ENCODE measurements at places on chromosomes 11 and 22.
A peak's percentile ranks its signal among the peaks of the same experiment; 100 is the strongest.

DNA sequence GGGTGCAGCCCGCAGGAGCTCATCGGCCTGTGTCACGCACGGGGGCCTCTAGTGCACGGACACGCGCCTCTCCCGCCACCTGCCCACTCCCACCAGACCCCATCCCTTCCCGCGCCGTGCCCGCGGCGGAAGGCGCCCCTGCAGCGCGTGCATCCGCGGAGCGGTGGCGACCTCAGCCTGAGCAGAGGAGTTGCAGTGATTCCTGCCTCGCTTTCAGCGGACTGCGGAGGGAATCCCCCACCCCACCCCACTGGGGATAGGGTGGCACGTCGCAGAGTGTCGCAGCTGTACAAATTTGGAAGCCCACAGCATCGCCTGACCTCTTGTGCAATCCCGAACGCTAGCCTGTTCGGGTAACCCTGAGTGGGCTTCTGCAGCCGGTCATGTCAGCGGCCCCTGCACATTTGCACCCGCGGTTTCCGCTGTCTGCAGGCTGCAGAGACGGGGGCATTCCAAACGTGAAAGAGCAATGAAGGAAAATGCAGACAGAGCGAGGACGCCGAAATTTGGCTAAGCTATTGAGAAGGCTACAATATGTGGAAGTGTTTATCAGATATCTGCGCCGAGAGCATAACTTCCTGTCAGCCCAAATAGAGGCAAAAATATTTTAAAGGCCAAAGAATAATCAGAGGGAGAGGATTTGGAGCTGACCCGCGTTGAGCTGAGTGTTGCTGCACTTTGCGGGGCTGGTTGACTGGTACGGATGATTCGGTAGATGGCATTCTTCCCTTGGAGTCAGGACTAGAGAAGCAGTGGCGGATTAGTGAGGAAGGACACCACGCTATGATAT is 617 bp upstream of the ARHGAP20 start:
- DNase-seq = peak; percentile 83

DNA sequence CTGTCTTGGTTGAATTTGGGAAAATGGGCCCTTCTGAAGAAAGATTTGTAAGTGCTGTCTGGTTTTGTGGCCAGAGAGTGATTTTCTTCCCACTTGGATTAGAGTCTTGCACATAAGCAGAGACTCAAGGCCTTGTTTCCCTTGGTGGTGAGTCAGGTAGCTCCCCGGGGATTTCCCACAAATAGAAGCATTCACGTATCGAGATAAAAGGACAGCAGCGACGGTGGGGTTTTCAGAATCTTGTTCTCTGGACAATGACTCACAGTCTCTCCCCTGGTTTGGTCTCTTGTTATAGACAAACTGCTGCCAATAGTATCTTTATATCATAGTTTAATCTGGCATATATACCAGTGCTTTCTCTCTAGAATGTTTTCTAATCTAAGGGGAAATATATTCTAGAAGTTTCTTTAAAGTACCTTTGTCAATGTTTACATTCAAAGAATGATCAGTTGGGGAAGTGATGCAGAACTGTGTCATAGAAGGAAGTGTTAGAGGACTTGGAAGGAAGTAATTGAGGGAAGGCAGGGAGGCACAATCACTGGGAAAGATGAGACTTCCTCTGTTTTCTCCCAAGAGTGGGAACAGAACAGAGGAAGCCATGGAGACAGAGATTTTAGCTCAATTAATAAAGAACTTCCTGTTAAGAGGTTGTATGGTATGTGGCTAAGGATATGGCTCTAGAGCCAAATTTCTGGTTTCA is 18.1 kb downstream of the POLA2 start:
- DNase-seq = peak; percentile 70

DNA sequence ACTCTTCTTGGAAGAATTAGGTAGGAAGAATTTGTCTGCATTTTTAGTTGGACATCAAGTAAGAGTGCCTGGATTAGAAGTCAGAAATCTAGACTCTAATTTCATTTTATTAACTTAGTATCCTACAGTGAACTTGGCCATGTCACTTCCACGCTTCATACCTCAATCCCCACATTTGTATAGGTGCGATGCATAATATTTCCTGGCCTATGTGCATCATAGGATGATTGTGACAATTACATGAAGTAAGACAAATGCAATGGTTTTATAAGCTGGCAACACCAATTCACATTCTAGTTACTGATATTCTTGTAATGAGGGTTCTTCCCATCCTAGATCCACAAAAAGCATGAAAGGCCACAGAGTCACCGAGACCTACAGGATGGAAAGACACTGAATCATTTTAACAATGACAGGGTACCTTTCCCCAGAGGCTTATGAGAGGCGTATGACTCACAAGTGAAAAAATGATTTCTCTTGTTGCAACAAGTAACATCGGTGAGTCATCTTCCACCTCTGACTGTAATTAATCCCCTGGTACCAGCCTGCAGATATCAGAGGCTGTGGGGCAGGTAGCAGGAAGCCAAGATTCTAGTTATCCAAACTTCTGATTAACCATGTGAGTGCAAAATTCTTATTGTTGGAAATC is 56.0 kb upstream of the OR5AK2 start:
- peak; percentile 1 for DNase-seq

DNA sequence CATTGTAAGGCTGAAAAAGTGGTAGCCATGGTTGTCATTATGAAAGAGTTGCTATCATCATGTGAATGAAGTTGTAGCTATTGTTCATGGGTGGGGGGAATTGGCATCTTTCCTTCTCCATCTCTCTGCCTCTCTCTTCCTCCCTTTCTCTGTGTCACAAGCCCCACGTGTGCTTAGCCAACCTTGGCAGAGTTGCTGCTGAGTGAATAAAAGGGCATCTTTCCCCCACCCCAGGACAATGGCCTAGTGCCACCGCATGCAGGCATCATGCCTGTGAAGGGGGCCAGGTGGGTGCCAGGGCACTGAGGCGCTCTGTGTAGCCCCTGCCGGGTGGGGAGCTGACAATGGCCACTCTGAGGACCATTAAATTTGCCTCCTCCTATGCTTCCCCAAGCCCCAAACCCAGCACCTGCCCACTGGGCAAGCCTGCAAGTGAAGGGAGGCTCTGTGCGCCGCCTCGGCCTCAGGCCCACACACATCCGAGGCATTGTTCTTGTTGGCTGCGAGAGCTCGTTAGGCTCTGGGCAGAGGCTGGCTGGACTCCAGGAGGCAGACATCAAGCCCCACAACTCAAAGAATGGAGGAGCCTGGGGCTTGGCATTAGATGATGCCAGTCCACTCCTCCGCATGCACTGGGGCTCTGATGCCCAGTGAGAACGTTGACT is 103.9 kb downstream of the SEZ6L start:
- DNase-seq = no peak

GRCh38 chr11:44088377-44088776 is 7.1 kb upstream of the EXT2 start:
- no peak for DNase-seq

- peak; percentile 15 for DNase-seq
These were observed 134.8 kb upstream of the DDI1 start for GRCh38 chr11:103901656-103902055.

DNA sequence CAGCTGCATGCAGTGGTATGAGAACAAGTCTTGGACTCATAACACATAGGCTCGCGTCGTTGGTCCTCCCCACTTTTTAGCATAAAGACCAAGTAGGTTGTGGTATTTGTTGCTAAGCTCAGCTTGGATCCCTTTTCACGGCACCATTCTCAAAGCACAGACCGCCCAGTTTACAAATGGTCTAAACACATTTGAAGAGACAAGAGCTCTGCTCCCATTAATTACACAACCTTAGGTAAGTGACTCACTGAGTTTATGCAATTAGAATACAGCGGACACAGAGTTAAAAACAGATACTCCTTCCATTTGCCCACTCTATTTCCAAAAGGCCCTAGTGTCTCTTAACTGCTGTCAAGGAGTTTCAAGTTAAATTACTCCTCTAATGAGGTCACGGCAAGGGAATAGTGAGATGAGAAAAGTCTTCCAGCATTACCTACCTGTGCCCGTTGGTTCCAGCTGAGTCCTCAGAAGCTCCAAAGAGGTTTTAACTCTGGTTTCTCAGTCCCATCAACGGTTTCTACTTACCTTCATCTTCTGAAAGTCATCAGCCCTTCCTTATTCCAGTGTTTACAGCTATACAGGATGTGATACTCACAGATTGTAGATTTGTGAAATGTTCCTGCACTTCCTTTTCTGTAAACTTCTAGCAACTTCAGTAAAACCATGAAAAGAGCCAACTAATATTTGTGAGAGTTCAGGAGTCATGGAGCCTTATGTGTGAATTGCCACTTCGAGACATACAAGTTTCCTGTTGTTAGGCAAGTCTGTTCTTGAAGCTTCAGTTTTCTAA is at the start of gene MS4A6A:
Gene MS4A6A, minus strand, starts transcription at position 543 of the 790 bp plus-strand sequence. CDS start 1,356 bp downstream, outside the sequence.
- DNase-seq = no peak

GRCh38 chr22:35330258-35330861 is 30.7 kb downstream of the TOM1 start:
- peak; percentile 94 for DNase-seq

DNA sequence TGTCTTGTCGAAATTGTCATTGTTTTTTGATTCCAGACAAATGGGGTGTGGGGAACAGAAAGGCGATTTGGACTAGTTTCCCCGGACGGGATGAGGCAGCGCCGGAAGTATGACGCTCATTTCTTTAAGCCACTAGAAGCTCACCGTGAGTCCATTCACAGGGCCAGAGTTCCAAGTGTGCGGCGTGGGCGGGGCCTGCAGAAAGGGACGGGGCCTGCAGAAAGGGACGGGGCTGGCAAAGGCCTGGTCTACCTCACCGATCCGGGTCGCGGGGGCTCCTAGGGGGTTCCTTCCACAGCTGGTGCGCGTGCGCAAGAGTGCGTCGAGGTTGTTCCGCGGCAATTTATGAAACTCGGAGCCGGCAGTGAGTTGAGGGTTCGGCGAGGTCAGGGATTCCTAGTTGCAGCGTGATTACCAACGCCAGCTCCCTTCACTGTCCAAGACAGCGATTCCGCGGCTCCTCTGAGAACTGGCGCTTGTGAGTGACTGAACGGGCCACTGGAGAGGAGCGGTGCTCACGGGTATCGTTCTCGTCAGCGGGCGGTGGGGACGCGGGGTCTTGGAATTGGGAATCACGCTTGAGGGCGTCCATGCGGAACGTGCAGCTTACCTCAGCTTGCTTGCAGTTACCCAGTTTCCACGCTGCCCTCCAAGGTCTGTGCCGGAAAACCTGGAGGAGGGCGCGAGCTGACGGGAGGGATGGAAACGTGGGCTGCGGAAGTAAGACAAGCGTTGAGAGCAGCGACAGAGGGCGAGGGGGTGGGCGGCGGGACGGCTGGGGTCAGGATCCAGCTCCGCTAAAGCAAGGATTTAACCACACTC is at the start of gene ZNF215:
Gene ZNF215, plus strand, starts transcription at position 219 of the 822 bp plus-strand sequence. CDS start 5,847 bp downstream, outside the sequence.
- peak; percentile 89 for DNase-seq

DNA sequence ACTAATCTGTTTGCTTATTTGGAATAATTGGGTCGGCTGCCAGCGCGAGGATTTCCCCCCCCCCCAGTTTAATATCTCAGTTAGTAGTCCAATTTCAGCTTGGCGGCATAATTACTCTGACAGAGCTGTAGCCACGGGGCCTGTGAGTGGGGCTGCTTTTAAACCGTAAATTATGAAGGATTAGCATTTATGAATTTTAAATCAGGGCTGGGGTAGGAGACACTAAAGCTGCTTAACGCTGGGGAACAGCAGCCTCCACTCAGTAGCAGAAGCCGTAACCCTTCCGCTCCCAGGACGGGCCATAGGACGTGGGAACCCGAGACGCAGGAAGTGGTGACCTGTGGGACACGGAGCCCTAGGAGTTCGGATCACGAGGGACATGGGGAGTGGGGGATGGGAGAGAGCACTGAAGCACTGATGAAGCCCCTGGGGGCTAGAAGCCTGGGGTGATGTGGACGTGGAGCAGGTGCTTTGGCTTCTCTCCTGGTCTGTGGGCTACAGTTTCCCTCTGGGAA is 66.2 kb upstream of the LMO1 start:
- no peak for DNase-seq

DNA sequence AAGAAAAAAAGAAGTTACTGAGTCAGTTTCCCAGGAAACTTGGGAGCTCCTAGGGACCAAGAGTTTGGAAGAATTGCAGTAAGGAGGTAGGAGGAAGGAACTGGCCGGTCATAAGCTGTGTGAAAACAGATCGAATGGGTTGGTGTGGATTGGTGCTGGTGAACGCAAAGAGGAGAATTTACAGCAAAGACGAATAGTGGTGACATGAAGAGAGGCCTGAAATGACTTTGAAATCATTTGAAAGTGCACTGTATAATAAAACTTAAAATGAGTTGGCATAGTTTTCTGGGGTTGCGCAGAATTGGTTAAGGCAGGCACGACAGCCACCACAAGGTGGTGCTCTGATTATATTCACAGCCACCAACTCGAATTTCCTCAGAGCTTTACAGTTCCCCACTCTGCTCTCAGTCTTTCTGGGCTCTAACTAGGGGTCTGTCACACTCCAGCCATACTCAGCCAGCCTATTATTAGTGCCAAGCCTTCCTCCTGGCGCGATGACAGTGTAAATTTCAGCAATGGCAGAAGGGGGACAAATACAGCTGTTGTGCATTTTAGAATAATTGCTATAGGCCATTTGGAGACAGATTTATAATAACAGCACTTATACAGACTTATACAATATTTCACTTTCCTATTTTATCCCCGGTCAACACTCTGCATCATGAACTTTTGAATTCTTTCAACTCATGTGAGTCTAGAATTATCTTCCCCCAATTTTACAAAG is 8.3 kb upstream of the HTR3B start:
- peak; percentile 31 for DNase-seq

- DNase-seq = peak; percentile 87
These were observed at the start of gene PPM1F for GRCh38 chr22:21952586-21953571. TSS of gene PPM1F (minus strand) at chr22:21952848. CDS start at chr22:21946048, 6,800 bp downstream.

All from foreskin fibroblast (primary cell).